ENCODE measurements at places on chromosomes 16 and 17.

GRCh38 chr17:34393401-34393800 lies 30.4 kb upstream of the CCL1 start:
- no peak for DNase-seq

DNA sequence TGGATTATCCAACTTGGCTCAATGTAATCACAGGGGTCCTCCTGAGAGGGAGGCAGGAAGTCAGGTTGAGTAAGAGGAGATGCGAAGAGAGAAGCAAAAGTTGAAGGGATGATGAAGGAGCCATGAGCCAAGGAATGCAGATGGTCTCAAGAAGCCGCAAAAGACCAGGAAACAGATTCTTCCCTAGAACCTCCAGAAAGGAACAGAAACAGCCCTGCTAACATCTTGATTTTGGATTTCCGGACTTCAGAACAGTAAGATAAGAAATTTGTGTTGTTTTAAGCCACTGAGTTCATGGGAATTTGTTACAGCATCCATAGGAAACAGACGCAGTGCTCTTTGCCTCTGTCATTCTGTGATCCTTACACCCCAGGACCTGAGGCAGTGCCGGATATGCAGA lies 26.8 kb downstream of the CMTR2 start:
- no peak for DNase-seq

DNA sequence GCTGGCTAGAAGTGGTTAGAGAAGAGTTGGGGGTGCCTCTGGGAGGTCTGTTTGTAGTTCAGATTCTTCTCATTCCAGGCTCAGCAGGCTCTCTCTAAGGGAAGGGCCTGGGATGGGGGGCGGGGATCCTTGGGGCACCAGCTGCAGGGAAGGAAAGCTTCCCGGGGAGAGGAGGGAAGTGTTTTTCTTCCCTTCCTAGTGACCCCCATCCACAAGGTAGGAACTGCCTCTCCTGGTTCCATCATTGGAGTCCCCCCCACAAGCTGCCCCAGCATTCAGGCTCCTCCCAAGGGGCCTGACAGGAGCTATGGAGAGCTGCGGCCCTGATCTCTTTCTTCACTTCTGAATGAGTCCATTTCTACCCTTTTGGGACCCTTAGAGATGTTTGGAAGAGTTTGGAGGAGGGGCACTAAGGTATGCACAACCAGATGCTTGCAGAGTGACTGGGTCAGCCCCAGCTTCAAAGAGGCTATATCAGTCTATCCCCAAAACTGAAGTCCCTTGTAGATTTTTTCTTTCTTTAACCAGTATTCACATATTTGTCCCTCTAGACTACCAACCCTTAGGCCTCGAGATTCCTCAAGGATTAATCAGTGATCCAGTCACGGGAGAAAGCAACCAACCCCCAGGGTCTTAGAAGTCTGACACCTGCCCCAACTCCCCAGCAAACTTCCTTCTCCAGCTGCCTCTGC lies 13.9 kb upstream of the FZD2 start:
- peak; percentile 77 for DNase-seq

- no peak for DNase-seq
Observed at GRCh38 chr16:64738321-64738960, 383.4 kb downstream of the CDH11 start.

DNA sequence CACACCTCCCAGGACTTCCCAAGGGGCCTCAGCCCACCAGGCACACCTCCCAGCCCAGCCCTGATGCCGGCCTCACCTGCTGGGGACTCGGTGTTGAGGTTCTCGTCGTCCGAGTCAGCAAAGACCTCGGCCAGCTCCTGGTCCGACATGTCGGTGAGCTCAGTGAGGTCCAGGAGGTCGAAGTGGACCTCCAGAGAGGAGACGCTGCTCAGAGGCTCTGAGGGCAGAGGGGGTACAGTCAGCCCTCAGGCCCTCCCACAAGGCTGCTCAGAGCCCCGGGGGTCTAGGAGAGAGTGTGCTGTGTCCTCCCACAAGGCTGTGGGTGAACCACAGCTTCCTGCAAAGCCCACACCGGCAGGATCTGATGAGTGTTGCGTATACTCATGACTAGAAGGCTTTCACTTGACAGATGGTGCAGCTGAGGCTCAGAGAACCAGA lies 10.5 kb downstream of the DBNDD1 start:
- DNase-seq: no peak

DNA sequence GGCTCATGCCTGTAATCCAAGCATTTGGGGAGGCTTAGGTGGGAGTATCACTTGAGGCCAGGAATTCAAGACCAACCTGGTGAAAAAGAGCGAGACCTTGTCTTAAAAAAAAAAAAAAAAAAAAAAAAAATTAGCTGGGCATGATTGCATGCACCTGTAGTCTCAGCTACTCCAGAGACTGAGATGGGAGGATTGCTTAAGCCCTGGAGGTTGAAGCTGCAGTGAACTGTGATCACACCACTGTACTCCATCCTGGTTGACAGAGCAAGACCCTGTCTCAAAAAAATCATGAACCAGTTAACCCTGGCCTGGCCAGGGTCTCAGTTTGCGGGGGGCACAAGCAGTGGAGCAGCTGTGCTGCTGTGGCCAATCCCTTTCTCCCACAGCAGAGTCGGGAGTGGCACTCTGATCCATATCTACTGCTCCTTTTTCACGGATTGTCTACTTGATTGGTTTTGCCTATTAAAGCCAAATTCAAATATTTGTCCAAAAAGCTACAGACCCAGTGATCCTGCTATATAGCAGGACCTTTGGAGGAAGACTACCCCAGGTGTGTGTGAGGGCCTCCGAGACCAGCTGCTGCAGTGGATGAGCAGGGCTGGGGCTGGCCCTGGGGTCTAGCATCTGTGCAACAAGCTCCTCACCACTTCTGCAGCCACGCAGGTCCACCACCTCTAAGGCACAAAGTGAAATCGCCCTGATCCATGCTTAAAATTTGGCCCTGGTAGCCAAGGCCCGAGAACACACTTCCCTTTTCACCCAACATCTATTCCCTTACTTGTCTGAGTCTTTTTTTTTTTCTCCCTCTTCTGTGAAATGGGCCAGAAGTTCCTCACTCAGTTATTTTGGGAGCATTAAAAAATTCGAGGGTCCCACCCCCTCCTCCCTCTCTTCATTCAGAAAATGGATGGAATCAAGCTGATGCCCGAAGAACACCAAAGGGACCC lies 48.2 kb downstream of the LDHD start:
- DNase-seq: no peak

GRCh38 chr17:57488856-57489255 lies 232.5 kb downstream of the MSI2 start:
- DNase-seq: no peak

DNA sequence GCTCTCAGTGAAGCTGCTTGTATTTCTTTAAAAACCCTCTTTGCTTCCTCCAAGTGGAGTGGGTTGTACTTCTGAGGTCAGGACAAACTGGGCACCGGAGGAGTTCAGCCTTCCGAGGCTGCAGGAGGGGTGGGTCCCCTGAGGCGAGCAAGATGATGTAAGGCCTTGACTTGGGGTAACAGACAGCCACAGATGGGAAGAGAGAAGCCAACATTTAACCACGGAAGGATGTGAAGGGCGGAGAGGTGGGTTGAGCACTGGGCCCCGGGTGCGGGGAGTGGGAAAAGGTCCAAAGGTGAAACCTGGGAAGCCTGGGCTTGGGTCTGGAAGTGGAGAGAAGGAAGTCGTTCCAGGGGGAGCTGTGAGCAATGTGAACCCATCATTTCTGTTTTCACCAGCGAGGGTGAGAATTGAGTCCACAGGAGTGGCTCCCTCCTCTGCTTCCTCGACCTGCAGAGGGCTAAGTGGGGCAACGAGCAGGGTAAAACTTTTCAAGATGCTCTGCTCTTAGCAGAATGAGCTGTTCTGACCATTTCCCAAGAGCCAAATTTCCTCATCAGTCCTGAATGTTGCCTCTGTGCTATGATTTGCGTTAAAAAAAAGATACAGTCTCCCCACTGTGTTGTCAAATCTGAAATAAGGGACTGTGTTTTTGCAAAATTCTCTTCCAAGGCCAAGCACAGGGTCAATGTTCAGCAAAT lies 137.7 kb upstream of the CRHR1 start:
- DNase-seq: no peak

DNA sequence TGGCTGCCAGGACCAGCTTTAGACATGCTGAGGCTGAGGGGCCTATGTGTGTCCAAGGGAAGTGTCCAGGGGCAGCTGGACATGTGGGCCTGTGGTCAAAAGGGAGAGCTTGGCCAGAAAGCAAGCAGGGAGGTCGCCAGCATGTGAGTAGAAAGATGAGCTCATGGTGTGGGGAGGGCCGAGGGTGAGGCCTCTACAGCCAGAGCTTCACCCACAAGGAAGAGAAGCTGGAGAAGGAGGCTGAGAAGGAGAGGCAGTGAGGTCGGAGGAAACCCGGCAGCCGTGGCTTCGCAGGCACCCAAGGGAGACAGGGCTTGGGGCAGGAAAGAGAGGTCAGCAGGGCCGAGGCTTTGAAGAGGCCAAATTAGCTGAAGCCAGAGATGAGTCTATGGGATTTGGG lies 4.0 kb upstream of the HSD11B2 start:
- no peak for DNase-seq
